ENCODE measurements at places on chromosomes 12 and 14.

DNA sequence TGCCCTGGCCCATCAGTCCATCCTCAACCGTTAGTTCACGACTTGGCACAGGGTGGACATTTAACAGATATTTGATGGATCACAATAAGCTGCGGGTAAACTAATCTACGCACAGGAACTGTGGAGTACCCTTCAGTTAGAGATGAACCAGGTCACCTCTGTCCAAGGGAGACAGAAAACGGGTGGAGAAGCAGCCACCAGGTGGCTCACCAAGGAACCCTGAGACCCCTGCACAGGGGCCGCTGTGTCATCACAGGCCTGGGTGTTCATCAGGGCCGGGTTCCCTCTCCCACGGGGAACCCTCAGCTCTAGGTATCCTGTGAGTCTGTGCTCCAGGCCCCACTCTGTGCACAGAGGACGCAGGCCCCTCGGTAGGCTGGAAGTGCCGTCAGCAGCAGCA is 122.2 kb downstream of the PIWIL1 start:
- no peak overlapping the region for H3K4me3 ChIP-seq
- no peaks in the 10 kb centered on the region for H3K36me3 ChIP-seq
- H3K27me3 ChIP-seq, result no peaks in the 10 kb centered on the region
- H3K27ac ChIP-seq, result no peak overlapping the region

DNA sequence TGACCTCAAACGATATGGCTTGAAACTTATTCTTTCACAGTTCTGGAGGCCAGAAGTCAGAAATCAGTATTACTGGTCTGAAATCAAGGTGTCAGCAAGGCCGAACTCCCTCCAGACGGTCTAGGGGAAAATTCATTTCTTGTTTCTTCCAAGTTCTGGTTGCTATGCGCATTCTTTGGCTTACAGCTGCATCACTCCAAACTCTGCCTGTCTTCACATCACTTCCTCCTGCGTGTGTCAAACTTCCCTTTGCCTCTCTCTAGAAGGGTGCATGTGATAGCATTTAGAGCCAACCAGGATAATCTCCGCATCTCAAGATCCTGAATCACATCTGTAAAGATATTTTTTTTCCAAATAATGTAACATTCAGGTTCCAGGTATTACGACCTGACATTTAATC is 62.8 kb downstream of the DENND5B start:
- H3K36me3 ChIP-seq, result no peaks in the 10 kb centered on the region
- no peaks in the 10 kb centered on the region for H3K4me1 ChIP-seq
- DNase-seq, result no peak
- no peak overlapping the region for H3K27ac ChIP-seq
- no peaks in the 10 kb centered on the region for H3K27me3 ChIP-seq

- H3K4me3 ChIP-seq, result no peak overlapping the region
- no peak overlapping the region for H3K27ac ChIP-seq
- H3K27me3 ChIP-seq, result no peaks in the 10 kb centered on the region
- DNase-seq, result no peak
Observed at GRCh38 chr12:75971253-75971652, 60.3 kb downstream of the PHLDA1 start.

DNA sequence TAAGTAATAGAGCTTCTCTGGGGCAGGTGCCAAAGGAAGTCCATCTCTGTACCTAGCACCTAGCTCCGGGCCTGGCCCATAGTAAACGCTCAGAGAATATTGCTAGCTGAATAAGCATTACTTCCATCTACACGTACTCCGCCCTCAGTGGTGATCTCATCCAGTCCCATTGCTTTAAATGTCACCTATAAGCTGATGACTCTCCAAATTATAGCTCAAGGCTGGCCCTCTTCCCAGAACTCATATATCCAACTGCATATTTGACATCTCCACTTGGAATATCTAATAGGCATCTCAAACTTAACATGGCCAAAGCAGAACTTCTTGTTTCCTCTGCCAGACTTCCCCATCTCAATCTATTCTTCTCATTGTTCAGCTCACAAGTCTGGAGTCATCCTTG is 6.9 kb upstream of the DYNLL1 start:
- H3K4me3 ChIP-seq, result no peak overlapping the region
- DNase-seq, result no peak
- peaks cover 18% of the 10 kb centered on the region for H3K36me3 ChIP-seq
- no peak overlapping the region for H3K27ac ChIP-seq

All from small intestine (tissue), 16 donors.